ENCODE measurements at places on chromosomes 13 and 19.

- peak; percentile 80 for DNase-seq
Observed at GRCh38 chr19:51016798-51017683, 2.5 kb downstream of the KLK10 start.

DNA sequence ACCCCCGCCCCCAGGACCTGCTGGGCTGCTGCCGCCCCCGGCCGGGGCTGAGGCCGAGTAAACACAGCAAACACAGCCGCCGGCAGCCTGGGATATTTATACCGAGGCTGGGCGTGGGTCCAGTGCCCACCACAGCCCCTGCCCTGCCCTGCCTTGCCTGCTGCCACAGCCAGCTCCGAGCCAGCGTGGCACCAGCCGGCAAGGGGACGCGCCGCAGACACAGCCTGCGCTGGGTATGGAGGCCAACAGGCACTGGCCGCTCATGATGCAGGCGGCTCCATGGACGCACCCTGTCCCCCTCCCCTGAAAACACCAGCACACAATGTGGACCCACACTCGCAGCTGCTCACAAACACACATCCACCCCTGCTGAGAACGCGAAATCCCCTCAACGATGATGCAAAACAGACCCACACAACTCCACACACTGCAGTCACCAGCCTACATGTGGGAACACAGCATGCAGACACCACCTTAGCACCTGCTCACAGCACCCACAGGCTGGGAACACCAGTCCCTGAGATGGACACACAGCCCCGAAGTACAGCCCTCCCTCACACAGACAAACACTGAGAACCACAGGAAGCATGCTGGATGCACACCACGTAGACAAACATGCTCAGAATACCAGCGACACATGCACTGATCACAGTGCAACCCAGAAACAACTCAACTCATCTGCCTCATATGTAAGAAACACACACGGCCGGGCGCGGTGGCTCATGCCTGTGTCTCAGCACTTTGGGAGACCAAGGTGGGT, 16.2 kb downstream of the CCDC97 start:
- peak; percentile 51 for DNase-seq

DNA sequence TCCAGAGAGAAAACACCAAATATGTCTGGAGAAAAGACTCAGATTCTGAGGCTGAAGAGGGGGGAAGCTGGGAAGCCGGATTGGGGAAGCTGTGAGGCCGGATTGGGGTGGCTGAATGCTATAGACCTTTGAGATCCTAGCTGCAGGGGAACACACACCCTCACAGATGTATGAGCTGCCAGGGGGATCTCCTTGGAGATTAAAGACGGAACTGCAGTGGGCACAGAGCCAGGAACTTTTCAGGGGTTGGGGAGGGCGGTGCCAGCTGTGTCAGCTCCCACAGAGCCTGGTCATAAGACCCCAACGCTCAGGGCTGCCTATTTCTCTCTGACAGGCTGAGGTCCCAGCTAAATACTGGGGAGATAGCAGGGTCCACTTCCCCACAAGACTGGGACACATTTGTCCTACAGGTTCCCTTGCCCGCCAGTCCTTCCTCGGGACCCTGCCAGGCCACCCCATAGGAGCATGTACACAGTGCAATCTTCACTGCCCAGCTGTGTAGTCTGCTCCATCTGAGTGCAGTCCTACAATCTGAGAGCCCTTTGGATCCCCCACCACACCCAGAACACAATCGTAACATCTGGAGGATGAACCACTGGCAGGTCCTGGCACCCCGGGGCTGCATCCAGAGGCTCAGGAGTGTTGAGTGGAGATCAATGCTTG, 1893.9 kb downstream of the PCDH9 start:
- DNase-seq: peak; percentile 54

DNA sequence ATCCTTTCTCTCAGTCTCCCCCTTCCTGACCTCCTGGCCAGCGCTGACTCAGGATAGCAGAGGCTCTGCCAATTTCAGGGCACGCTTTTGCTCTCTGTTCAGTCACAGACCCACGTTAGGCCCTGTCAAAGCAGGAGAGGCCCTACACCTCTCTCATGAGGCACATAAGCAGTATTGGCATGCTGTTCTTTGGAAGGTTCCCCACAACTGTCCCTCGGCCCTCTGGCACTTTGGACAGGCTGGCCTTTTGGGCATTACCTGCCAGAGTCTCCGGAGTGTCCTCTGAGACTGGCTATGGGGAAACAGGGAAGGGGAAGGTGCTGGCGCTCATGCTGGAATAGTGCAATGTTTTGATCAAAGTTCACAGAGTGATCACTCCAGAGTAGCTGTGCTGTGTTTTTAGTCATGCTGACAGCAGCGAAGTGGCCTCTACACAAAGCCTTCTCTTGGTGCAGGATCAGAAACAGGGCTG, 23.7 kb upstream of the UBE2L5 start:
- DNase-seq: no peak
